ENCODE measurements at places on chromosomes 2 and 18.
A peak's percentile ranks its signal among the peaks of the same experiment; 100 is the strongest.

DNA sequence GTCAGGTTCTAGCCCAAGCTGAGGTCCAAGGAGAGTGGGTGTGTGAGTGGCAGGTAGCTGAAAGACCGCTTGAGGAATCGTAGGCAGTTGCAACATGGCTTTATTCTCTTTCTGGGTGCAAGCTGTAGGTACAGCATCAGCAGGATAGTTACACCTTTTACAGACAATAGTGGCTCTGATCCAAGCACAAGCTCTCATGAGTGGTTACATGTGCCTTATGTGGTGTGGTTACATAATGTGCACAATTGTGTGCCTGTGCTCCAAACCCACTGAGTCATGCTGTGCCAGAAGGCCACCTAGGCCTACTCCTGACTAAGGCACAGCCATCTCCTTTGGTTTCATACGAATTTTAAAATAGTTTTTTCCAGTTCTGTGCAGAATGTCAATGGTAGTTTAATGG, 227.6 kb downstream of the SATB2 start:
- no peak for DNase-seq

- no peak for DNase-seq
These were observed 266.8 kb downstream of the NRXN1 start for GRCh38 chr2:50765146-50765545.

GRCh38 chr2:224449212-224450147, 47.6 kb upstream of the FAM124B start:
- no peak for DNase-seq

DNA sequence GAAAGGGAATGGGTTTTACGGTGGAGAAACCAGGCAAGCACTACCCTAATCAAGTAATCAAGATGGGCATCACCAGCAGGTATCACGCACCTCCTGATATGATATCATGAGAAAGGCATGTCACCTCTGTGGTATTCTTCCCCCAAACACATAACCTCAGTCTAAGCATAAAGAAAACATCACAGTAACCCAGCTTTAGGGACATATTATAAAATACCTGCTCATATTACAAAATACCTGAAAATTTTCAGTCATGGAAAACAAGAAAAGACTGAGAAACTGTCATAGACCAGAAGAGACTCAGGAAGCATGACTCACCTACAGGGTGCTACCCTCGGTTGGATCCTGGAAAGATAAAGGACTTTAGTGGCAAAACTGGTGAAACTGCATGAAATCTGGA, 30.5 kb downstream of the GCKR start:
- no peak for DNase-seq

- no peak for DNase-seq
These were observed 54.2 kb downstream of the HK2 start for GRCh38 chr2:74887960-74888700.

- no peak for DNase-seq
These were observed 813.7 kb upstream of the ACVR2A start for GRCh38 chr2:147030966-147031720.

- peak; percentile 29 for DNase-seq
These were observed 83.9 kb downstream of the ARHGEF4 start for GRCh38 chr2:130920415-130921163.

GRCh38 chr2:3405307-3405706, 25.8 kb downstream of the TRAPPC12 start:
- no peak for DNase-seq

GRCh38 chr2:102880731-102881130, 118.9 kb downstream of the TMEM182 start:
- DNase-seq, result no peak

- no peak for DNase-seq
These were observed 66.6 kb upstream of the GPC1 start for GRCh38 chr2:240368781-240369331.

- DNase-seq, result no peak
These were observed 90.3 kb downstream of the HDAC4 start for GRCh38 chr2:239310401-239311061.

- DNase-seq, result no peak
These were observed 529.1 kb upstream of the HNMT start for GRCh38 chr2:137435162-137435561.

GRCh38 chr2:108605947-108606346, 71.7 kb downstream of the LIMS1 start:
- DNase-seq, result no peak

DNA sequence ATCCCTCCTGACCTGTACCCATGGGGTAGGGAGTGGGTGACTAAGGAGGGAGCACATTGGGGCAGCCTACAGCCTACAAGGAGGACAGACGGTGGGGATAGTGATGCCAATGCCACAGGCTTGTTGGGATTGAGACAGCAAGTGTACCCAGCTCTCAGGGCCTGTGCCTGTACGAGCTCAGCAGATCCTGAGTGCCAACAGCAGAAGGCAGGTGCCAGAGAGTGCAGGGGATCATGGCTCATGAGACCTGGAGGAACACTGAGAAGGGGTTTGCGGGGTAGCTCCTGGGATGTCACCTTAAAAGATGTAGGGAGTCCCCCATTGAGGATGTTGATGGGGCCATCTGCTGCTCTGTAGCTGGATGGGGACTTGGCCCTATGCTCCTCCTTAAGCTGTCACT, 10.3 kb upstream of the SNED1 start:
- no peak for DNase-seq

GRCh38 chr2:120541972-120542670, 193.5 kb upstream of the GLI2 start:
- no peak for DNase-seq

DNA sequence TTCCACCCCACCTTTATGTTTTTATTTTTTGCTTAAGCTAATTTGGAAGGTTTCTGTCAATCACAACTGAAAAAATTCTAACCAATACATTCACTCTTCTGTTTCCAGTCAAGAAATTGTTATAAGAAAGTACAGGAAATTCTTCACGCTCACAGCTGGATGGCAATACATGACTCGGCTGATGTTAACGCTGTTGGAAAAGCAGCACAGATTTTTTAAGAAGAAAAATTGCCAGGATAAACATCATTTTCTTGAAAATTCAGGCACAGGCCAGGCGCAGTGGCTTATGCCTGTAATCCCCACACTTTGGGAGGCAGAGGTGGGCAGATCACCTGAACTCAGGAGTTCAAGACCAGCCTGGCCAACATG, 46.1 kb downstream of the STPG4 start:
- no peak for DNase-seq

DNA sequence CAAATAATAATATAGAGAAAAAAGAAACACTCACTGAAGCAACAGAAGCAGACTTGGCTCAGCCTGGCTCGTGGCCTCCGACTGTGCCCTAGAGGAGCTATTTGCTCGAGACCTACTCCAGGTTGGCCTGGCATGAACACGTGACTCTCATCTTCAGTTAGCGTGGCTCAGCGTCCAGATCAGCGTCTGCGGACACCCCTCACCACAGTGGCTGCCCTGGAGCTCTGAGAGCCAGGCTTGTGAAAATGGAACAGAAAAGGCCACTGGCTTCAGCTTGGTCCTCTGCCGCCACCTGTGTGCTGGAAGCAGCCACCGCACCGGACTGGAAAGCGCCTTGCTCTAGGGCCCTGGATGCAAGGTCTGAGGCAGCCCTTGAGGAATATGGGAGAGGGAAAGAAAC, 1184.0 kb upstream of the GYPC start:
- DNase-seq, result no peak
